ENCODE measurements at places on chromosomes 12 and 14.
A peak's percentile ranks its signal among the peaks of the same experiment; 100 is the strongest.

DNA sequence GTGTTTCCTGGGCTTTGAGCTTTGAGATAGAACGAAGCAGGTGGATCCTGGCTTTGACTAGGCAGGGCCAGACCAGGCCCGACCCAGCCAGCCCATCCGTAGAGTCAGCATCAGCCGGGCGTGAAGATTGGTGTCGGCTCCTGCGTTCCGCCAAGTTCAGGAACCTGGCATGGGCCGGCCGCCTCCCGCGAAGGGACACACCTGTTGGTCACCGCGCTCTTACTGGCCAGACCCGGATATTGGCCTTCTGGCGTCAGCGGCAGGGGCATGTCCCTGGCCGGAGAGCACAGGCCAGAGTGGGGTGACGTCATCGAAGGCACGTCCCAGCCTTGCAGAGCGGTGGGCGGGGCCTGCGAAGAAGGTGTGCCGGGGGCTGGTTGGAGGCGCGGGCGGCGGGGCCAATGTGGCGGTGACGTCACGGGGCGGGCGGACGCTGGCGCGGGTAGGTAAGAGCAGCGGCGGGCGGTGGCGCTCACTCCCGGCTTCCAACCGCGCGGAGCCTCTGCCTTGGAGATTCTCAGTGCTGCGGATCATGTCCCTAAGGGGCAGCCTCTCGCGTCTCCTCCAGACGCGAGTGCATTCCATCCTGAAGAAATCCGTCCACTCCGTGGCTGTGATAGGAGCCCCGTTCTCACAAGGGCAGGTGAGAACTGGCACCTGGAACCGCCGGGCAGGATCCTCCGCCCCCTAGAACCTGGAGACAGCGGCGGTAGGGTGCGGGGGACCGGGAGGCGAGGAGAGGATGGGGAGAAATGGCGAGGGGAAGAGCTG, at the start of gene ARG2:
Gene ARG2, plus strand, starts transcription at position 475 of the 771 bp plus-strand sequence. Its CDS starts 58 bp downstream, at position 533.
- peak; percentile 96 for DNase-seq

- peak; percentile 13 for DNase-seq
Measured at GRCh38 chr12:68455691-68456345, 123.7 kb upstream of the MDM1 start.

GRCh38 chr12:46354802-46355199, 17.8 kb downstream of the SLC38A2 start:
- DNase-seq = no peak

DNA sequence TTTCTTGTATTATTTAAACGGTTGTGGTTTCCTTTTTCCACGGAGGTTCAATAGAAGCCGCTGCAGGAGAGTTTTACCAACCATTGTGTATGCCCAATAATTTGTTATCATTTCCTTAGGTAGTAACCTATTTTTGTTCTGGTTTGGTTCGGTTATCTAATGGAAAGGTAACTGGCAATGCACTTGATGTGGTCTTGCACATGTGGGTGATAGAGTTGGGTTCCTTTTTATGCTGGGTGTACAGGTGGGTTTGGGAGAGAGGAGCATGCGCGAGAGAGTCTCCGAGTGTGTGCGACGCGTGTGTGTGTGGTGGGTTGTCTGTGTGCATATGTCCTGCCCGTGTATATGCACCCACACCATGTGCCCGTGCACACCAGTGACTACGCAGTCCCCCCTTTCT, 102.7 kb upstream of the FKBP4 start:
- DNase-seq = no peak

DNA sequence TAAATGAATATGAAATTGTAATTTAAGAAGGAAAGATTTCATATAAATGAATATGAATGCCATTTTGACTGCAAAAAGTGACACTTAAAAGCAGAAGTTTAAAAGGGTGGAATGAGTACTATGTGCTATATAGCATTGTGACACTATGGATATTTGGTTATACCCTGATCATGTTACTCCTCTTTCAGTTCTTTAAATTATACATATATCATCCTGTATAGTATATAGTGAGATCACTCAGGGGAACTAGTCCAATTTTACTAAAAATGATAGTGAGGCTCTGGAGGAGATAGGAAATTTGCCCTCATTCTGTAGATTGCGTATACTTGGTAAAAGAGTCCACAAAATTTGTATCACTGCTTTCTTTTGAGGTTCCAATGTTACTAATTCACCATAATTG, 155.7 kb upstream of the BTG1 start:
- DNase-seq = no peak

GRCh38 chr12:90593596-90594295, 361.2 kb downstream of the CCER1 start:
- no peak for DNase-seq

GRCh38 chr12:113880988-113881962, 84.8 kb downstream of the RBM19 start:
- DNase-seq = no peak

- DNase-seq = peak; percentile 12
Measured at GRCh38 chr12:120536064-120536791, 2.1 kb downstream of the RNF10 start.

- DNase-seq = no peak
Measured at GRCh38 chr14:32601069-32601468, 272.0 kb downstream of the AKAP6 start.

- no peak for DNase-seq
Measured at GRCh38 chr14:68786491-68787091, 6.3 kb downstream of the ZFP36L1 start.

- no peak for DNase-seq
Measured at GRCh38 chr14:82661258-82661657, 1127.6 kb upstream of the SEL1L start.

GRCh38 chr12:124727264-124727800, 136.3 kb downstream of the SCARB1 start:
- DNase-seq = no peak

DNA sequence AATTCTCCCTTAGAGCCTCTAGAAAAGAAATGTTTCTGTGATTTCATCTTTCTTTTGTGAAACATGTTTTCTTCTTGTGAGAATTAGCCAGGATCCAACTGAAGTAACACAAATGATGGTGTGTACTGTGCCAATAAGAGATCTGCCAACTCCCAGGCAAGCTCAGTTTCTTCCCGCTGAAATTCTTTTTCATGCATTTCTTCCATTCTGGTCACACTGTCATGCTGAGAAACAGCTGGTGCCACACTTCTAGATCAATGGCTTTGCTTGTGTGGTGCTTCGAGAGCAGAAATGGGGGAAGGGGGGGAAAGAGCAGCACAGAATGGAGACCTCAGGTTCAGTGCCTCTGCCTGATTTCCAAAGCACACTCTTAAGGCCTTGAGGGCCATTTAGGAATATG, 41.4 kb upstream of the FGF6 start:
- no peak for DNase-seq

GRCh38 chr12:57154076-57154475, 6.7 kb upstream of the LRP1-AS start:
- DNase-seq = no peak

DNA sequence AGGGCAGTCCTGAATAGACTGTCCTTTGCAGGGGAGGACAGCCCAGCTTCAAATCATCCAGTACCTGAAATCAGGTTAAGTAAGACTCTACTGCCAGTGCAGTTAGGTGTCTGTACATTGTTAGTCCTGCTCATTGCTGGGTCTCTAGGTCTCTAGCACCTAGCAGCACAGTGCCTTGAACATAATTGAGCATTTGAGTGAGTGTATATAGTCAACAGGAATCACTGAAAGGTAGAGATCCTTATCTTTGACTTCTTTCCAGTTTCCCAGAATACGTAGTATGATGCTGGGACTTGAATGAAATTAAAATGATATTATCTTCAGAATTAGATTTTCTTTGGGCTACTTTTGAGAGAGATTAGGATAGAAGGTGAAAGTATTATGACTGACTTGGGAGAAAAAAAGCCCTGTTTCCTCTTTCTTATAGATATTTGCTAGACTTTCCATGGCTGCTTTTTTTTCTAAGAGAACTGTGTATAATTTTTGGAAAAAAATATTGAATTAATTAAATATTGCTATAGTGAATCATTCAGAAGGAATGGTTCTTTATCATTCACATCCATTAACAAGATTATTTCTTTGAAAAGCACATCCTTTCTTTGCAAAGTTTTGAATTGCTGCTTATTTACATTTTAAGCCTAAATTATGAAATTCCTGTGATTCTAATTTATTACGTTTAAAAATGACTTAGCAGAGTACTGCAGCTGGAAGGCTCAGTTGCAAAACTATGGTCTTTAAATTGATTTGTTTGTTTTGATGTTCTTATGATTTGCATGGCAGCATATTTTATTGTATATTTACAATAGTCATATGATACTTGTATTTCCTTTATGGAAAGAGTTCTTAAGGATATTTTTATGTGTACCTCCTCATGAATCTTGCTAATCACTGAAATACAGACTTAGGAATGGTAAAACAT, 51.6 kb downstream of the PPP4R4 start:
- DNase-seq = no peak

- no peak for DNase-seq
Measured at GRCh38 chr14:102344485-102344884, 18.2 kb downstream of the CINP start.

GRCh38 chr12:71780237-71780822, 25.7 kb downstream of the RAB21 start:
- peak; percentile 25 for DNase-seq

DNA sequence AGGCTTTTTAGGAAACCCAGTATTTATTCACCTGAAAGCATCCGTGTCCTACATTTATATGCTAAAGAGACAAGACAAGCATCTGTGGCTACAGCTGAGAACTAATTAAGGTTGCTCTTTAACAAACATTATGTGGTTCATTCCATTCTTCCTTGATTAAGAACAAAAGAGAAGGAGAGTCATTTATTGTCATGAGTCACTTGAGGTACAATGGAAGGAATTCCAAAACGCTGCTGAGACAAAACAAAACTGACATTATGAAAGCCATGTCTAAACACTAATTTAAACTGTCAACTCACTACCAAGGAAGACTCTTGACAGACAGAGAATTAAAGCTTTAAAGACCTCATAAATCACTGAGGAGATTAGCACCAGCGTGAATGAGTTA, 214.4 kb downstream of the BMP4 start:
- no peak for DNase-seq

DNA sequence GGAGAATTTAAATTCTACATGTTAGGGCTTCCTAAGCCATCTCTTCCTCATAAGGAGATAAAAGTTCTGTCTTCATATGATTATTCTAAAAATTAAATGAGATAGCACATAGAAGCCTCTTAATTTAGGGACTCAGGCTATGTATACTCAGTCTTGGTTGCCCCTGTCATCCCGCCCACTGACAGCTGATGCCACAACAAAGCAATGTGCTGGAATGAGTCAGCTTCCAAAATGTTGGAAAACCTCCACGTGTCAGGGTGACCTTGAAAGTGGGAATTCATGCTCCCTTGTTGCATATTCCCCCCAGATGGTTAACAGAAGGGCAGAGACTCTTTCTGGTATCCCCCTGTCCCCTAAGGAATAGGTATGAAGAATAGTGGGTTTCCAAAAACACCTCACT, 238.0 kb upstream of the DDHD1 start:
- no peak for DNase-seq

GRCh38 chr14:79584679-79585078, 626.6 kb downstream of the DIO2 start:
- DNase-seq = no peak

GRCh38 chr12:90871726-90872096, 83.3 kb downstream of the CCER1 start:
- no peak for DNase-seq

All from activated gamma-delta T cell treated with Interleukin-2 at 50 U/mL for 16 hours (primary cell).